NCI-H1436 (cell line): ENCODE measurements at places on chromosomes 3 and 15.
A peak's percentile ranks its signal among the peaks of the same experiment; 100 is the strongest.

DNA sequence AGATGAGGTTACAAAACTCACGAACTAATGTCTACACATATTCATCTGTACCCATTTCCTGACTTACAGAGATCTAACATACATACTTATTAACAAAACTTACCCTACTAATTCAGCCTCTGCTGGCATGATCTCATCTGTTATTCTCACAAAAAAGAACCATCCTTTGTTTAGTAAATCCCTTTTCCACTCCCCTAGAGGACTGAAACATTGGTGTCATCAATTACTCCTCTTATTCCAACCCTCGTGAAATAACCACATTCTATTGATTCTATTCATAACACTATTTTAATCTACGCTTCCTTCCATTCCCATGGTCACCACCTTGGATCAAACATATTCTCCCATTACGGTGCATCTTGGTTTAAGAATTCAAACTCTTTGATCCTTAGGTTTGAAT is 505.9 kb downstream of the SI start:
- DNase-seq, result no peak

DNA sequence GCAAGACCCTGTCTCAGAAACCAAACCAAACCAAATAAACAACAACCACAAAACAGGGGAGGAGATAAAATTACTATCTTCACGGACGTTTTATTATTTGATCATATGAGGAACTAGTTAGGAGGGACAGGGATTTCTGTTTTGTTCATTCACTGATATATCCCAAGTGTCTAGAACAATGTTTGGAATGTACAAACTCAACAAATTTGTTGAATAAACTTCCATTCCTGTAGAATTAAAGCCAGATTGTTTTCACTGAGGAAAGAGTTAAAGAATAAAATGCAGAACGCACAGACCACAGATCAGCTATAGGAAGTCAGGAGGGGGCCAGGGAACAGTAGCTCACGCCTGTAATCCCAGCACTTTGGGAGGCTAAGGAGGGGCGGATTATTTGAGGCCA is 6.5 kb upstream of the STRC start:
- DNase-seq, result no peak

GRCh38 chr3:196208942-196209695 is 2.1 kb downstream of the ZDHHC19 start:
- DNase-seq, result no peak

- DNase-seq, result no peak
These were observed 84.7 kb downstream of the EOMES start for GRCh38 chr3:27637346-27637995.

DNA sequence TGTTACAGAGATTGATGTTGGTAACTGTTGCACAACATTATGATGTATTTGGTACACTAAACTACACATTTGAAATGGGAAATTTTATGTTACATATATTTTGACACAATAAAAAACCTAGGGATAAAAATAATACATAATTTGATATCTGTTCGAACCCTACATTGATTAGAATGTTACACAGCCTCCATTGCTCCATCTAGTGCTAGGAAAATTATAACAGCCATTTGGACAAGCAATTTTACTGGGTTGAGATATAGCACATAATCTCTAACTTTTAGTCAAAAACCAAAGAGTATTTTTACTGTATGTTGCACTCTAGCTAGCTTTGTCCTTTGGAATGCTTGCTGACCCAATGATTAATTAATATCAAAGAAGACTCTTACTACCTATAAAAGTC is 108.1 kb downstream of the LSAMP start:
- DNase-seq, result no peak

- no peak for DNase-seq
These were observed 6.3 kb upstream of the ZXDC start for GRCh38 chr3:126481808-126482502.

GRCh38 chr15:67857220-67857619 is 17.4 kb upstream of the RNU6-1 start:
- DNase-seq, result no peak

GRCh38 chr3:50518436-50518835 is 15.0 kb upstream of the CACNA2D2 start:
- DNase-seq, result no peak

- no peak for DNase-seq
These were observed at the start of gene THBS1 for GRCh38 chr15:39580485-39581241. THBS1 (plus strand) TSS chr15:39581079; CDS start chr15:39581858, 779 bp downstream.

- no peak for DNase-seq
These were observed 277.4 kb upstream of the NR2E3 start for GRCh38 chr15:71532994-71533393.

- no peak for DNase-seq
These were observed 3.4 kb upstream of the SELENOT start for GRCh38 chr3:150599611-150600297.

DNA sequence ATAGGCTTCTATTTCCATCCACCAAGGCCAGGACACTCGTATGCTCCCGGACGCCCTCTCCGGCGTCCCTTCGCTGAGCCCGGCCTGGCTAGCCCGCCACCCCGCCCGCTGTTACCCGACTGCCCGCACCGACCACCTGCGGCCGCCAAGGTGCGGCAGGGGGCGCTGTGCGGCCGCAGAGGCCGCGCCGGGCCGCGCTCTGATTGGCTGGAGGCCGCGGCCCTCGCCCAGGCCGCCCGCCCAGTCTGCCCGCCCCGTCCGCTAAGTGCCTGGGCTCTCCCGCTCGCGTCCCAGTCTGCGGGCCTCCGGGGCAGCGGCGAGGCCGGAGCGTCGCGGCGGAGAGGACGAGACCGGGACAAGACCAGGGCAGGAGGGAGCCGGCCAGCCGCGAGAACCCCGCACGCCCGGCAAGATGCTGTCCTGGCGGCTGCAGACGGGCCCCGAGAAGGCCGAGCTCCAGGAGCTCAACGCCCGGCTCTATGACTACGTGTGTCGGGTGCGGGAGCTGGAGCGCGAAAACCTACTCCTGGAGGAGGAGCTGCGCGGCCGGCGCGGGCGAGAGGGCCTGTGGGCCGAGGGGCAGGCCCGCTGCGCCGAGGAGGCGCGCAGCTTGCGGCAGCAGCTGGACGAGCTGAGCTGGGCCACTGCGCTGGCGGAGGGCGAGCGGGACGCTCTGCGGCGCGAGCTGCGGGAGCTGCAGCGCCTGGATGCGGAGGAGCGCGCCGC is at the start of gene SYNM:
Gene SYNM, plus strand, starts transcription at position 293 of the 726 bp plus-strand sequence. Its CDS starts 120 bp downstream, at position 413.
- peak; percentile 55 for DNase-seq

DNA sequence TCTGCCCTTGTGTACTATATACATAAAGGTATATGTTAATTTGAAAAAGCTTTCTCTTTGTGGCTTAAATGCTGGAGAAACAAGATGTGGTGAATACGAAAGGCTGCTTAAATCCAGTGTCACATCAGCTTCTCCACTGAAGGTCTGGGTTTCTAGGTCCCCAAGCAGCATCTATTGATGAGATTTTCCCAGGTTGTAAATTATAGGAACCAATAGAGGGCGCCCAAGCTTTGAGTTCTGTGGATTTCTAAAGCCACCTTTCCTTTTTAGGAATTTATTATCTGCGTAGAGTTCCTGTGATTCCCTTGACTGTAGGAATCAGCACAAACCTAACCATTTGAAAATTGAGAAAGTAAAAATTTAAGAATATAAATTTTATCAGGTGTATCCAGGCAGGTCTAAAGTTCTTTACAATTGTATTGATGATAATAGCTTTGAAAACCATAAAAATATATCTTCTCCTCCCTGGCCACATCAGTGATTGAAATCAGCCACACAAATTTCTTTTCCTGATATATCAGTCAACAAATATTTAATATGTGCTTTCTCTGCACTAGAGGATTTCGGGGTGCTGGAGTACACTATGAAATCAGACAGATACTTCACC is 88.3 kb upstream of the ADAMTSL3 start:
- DNase-seq, result no peak

DNA sequence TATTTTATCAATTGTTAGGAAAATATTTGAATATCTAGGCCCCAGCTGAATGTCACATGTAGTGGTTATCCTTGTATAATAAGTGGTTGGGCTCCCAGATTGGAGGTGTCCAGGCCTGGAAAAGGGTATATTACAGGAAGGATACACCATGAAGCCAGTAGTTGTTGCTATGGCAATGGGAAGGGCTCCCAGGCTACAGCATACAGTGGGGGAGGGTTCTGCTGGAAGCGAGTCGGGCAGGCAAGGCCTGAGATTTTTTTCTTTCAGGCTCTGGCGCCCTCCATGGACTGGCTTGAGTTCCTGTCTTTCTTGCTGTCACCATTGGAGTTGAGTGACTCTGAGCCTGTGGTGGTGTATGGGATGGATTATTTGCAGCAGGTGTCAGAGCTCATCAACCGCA is 8.9 kb downstream of the ECE2 start:
- peak; percentile 70 for DNase-seq

GRCh38 chr15:71476823-71477222 is 333.5 kb upstream of the NR2E3 start:
- no peak for DNase-seq

DNA sequence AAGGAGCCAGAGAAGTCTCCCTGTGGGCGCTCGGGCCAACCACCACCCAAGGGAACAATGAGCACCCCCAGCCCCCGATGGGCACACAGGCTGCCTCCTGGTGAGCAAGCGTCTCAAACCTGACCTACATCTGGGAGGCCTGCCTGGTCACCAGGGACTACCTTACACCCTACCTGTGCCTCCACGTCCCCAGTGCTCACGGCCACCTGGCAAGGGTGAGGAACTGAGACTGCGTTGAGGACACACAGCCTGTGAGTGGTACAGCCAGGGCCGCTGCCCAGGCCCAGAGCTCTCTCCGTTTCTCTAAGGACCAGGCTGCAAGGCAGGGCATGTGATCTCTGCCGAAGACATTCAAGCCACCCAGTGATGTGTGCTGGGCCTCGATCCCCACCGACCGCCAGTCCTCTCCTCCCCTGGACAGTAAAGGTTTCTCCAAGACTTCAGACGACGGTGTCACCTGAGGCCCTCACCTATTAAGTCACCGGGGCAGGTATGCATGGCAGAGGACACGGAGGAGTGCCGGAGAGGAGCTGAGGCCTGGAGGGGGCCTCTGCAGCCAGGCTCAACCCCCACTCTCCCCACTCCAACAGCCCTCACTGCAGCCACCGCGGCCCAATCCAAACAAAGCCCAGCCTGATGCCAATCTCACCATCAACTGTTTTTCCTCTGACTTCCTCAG is 2.8 kb downstream of the GOLGA8A start:
- DNase-seq, result no peak

- DNase-seq, result no peak
These were observed 9.0 kb upstream of the ATP13A5 start for GRCh38 chr3:193387596-193387995.

GRCh38 chr15:50676799-50677483 is 9.7 kb downstream of the TRPM7 start:
- no peak for DNase-seq

DNA sequence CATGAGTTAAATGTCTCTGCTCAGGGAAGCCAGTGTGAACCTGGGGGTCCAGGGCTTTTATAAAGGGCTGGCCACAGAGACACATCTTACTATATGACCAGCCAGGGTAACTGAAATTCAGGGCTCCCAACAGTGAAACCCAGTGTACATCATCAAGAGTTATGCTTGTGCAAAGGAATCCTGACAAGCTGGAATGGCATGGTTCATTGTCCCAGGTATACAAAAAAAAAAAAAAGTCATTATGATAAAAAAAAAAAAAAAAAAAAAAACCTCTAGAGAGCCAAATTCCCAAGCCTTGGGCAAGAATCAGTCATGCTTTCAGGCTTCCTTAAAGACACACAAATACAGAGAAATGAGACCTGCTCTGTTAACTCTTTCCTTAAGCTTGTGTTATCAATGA is 452.0 kb downstream of the GABRG3 start:
- no peak for DNase-seq

DNA sequence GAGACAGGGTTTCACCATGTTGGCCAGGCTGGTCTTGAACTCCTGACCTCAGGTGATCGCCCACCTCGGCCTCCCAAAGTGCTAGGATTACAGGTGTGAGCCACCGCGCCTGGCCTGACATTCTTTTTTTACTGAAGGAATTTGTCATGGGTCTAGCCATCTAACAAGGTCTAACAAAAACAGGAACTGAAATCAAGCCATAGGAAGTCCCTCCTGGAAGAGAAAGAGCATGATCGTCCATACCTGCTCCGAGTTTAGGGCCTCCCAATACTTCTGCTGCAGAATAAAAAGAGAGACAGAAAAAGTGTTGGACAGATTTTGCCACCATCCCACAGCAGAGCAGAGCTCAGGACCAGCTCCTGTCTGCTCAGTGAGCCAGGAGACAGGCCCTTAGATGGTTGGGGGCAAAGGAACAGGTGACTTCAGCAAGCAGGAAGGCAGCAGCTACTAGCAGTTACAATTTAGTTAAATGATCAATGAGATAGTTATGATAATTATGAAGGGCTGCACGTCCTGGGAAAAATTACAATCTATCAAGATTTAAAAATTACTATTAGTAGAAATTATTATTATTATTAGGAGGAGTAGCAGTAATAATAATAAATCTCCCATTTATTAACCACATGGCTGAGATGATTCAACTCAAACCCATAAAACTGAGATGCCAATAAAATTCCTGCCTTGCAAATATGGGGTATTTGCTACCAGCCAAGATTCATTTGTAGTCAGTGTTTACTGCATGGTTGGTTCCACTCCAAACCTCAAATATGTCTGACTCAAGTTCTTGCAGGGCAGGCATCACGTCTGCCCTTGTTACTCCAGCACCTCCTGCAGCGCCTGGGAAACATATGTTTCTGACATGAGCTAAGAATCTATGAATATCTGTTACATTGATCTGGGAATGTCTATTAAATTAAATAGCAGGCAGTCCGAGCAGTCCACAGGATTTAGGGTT is 40.1 kb downstream of the TMEM44 start:
- DNase-seq, result no peak
